WERI-Rb-1 (cell line): ENCODE measurements at places on chromosomes 12 and 14.

GRCh38 chr12:67018105-67018504, 251.1 kb upstream of the CAND1 start:
- DNase-seq, result no peak

GRCh38 chr12:119363037-119363436, 28.5 kb downstream of the CCDC60 start:
- DNase-seq, result no peak

GRCh38 chr12:106226884-106227640, 20.8 kb downstream of the CKAP4 start:
- DNase-seq, result no peak

GRCh38 chr14:100304825-100305323, 1.4 kb downstream of the SLC25A29 start:
- peak; percentile 72 for DNase-seq

DNA sequence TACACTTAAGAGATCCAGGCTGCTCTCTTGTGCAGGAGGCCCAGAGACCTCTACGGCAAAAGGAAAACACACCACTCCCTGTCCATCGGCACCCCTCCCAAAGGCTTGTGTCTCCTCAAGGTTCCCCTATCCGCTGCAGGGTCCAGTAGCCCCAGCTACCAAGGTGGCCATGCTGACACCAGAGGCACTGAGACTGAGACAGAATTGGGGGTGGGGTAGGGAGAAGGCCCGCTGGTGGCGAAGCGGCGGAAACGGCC, 590 bp downstream of the DDIT3 start:
- DNase-seq, result peak; percentile 55

- no peak for DNase-seq
Measured at GRCh38 chr12:20508359-20508758, 140.0 kb downstream of the PDE3A start.

DNA sequence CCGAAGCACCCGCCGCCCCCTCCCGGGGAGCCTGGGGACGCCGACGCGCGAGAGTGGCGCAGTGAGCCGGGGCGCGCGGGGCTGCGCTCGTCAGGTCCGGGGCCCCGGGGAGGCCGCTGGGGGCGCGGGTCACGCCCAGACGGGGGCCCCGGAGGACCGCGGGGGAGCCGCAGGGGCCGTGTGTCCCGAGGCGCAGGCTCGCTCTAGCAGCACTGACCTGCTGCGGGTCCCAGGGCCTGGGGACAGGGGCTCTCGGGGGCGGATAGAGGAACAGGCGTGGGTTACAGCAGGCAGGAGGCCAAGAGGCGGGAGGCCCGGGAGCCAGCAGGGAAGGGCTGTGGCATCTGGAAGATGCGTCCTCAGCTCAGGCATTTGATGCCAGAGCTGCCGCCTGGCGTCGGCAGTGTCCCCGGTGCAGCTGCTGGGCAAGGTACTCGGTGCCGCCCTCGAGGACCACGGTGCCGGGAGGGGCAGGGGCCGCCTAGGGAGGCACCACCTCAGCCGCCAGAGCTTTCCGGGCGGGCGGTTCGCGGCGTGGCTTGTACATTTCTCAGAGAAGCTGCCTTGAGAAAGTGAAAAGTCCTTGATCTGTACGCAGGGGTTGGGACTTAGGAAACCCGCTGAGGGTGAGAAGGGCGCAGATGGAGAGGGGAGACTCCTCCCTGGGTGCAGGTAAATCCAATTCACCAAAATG, 1.2 kb downstream of the WNT5B start:
- no peak for DNase-seq

GRCh38 chr14:73143003-73143402, 6.7 kb downstream of the PSEN1 start:
- no peak for DNase-seq

DNA sequence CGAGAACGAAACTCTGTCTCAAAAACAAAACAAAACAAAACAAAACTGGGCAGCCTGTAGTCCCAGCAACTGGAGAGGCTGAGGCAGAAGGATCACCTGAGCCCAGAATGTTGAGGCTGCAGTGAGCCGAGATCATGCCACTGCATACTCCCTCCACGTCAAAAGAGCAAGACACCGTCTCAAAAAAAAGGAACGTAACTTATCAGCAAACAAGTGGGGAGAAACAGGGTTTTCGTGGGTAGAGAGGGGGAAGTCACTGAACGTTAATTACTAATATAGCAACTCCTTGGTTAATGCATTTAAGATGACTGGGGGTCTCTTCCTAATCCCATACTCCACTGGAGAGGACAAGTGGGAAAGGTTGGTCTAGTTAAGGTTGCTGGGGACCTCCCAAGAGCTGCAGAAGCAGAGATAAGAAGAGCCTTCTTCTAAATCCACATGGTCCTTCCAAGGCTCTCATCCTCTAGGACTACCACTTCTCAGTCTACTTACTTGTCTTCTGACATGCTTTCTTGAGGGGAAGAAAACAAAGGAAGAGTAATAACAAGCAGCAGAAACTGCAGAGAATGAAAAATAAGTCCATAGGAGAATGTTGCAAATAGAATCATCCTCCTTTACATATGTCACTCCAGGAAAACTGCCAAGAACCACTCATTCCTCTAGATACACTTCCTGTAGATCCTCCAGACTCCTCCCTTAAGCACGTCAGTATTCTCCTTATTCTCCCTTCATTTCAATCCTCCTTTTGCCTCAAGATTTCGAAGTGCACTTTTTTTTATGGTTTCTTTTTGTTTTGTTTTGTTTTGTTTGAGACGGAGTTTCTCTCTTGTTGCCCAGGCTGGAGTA, 5.8 kb downstream of the NUMB start:
- no peak for DNase-seq
